ENCODE measurements at places on chromosomes 7 and 10.

DNA sequence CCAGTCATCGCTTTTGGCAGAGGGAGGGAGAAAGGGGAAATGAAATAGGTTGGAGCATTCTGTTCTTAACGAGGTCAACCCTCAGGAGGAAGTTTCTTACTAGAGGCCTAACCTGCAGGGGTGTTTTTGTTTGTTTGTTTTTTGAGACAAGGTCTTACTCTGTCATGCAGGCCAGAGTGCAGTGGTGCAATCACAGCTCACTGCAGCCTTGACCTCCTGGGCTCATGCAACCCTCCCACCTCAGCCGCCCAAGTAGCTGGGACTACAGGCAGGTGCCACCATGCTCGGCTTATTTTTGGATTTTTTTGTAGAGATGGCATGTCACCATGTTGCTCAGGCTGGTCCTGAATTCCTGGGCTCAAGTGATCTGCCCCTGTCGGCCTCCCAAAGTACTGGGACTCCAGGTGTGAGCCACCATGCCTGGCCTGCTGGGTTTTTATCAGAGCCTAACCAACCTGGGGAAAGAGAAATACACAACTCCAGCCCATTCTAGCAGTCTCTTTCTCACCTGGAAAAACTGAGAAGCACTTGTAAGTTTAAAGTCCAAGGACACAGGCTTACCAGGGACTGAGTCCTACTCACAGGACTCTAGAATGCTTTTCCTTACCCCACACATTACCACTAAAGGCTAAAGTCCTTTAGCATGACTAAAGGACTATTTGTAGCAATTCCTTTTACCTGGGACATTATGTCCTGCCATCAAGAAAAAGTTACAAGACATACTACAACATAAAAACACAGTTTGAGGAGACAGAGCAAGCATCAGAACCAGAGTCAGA, 101.0 kb upstream of the EGFR start:
- no peak for DNase-seq

DNA sequence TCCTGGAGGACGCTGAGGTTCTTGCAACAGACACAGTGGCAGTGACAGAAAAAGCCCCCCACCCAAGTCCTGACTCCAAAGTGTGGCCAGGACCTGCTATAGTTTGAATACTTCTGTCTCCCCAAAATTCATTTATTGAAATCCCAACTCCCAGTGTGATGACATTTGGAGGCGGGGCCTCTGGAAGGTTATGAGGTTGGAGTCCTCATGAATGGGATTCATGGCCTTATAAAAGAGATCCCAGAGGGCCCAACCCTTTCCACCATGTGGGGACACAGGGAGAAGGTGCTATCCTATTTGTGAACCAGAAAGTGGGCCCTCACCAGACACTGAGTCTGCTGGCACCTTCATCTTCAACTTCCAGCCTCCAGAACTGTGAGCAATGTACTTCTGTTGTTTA, 18.3 kb downstream of the ANXA11 start:
- no peak for DNase-seq

GRCh38 chr7:131068604-131069021, 259.1 kb upstream of the MKLN1 start:
- peak; percentile 21 for DNase-seq

- DNase-seq: peak; percentile 23
Measured at GRCh38 chr10:118256209-118256608, 85.9 kb downstream of the FAM204A start.

GRCh38 chr7:15334536-15335263, 227.1 kb downstream of the AGMO start:
- DNase-seq: peak; percentile 57

GRCh38 chr7:68725843-68726785, 872.2 kb upstream of the AUTS2 start:
- DNase-seq: peak; percentile 16

DNA sequence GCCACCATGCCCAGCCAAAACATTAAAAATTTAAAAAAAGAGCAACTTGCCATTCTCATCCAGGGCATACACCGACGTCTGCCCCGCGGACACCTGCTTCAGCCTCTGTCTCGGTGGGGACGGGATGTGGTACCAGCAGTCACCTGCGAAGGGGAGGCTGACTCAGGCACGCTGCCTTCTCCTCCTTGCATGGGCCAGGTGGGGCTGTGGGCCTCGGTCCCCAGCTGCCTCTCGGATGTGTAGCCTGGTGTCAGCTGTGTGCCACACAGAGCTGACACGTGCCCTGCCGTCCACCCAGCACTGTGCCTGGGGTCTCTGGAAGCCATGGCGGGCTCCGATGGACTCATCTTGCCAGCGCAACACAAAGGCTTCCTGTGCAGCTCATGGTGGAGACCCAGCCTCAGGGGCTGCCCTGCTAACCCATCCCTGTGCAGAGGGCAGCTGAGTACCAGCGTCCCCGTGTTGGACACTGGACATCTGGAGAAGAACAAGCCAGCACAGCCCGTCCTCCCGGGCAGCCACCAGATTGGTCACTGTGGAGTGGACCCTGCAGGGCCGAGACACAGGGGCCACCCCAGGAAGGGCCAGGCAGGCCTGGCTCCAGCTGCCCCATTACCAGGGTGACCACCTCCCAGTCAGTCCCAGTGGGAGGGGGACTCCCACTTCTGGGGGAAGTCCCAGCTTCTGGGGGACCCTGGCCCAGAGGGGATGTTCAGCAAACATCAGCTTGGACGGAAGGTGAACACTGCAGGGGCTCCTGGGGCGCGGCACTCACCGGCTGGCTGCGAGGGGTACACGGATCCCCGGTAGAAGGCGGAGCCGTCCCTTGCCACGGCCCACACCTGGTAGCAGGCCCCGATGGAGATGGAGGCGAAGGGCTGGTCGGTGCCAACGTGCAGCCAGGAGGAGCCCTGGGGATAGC, 10.6 kb downstream of the BHLHA15 start:
- no peak for DNase-seq

DNA sequence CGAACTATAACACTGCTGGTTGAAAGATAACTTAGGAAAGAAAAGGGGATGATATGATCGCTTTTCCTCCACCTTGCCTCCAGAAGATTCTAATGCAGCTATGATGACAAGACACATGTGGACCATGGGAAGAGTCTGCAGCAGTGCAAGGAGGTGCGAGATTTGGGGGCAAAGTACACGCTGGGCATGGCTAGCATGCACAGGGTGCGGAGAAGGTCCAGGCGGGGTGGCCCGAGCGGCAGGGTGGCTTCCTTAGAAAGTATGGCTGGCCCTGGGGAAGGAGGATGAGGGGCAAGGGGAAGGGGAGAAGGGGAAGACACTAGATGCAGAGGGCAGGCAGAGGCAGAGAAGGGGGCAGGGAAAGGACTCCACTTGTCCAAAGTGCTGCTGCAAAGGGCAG, 15.6 kb downstream of the ATXN7L1 start:
- DNase-seq: no peak

GRCh38 chr7:106866298-106867281, 1.5 kb downstream of the PIK3CG start:
- no peak for DNase-seq

DNA sequence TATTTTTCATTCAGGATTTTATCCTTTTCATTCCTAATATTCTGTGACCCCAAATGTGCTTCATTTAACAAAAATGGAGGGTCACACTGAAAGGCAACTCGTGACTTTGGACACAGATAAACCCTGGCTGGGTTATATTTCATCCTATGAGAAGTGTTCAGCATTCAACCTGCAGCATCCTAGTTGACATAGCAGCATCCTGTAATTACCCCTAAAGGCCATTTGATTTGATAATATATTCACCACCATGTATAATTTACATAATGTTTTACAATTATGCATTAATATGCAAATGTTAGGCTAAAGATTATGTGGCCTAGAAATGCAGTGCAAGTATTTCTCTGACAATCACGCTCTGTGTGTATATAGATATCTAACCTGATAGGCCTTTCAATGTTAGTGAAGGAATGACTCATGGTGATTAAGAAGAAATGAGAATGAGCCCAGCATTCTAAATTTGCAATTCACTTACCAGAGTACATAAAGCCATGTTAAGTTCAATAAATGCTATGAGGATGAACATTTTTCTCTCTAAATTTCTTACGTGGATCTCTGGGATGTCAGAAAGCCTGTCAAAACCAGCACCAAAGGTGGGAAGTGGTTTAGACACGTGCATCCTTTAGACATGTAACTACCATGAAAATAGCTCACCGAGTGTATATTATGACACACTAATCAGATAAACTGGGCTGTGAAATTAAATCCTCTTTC, 337.7 kb upstream of the AOAH start:
- no peak for DNase-seq

- DNase-seq: peak; percentile 8
Measured at GRCh38 chr7:24422441-24423010, 138.5 kb downstream of the NPY start.

GRCh38 chr7:3336042-3336665, 35.1 kb downstream of the SDK1 start:
- DNase-seq: peak; percentile 83

DNA sequence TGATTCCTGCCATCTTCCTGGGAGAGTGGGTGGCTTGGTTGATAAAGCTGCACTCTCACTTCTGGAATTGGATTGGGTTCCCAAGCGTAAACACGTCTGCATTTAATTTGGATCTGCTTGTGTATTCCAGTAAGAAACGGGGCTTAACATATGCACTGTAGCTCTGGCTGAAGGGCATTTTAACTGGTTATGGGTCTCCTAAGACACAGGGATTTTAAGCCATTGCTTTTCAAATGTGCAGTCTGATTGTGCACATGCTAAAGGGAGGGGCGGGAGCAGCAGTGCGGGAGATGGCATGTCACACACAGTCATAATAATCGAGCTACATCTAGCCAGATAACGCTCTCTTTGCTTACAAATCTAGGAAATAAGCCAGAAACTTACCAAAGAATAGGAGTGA, 247.3 kb upstream of the LYZL1 start:
- DNase-seq: no peak

- no peak for DNase-seq
Measured at GRCh38 chr10:45581582-45582385, 90.8 kb downstream of the ZFAND4 start.

- peak; percentile 97 for DNase-seq
Measured at GRCh38 chr10:75283671-75284470, 48.1 kb upstream of the COMTD1 start.

- DNase-seq: peak; percentile 39
Measured at GRCh38 chr7:127251036-127251464, 1.7 kb downstream of the GRM8 start.

- no peak for DNase-seq
Measured at GRCh38 chr7:134129856-134130523, 2.9 kb downstream of the LRGUK start.

GRCh38 chr7:106405697-106406141, 120.9 kb upstream of the NAMPT start:
- DNase-seq: no peak

GRCh38 chr7:30920584-30921539, 9.2 kb downstream of the AQP1 start:
- peak; percentile 43 for DNase-seq

DNA sequence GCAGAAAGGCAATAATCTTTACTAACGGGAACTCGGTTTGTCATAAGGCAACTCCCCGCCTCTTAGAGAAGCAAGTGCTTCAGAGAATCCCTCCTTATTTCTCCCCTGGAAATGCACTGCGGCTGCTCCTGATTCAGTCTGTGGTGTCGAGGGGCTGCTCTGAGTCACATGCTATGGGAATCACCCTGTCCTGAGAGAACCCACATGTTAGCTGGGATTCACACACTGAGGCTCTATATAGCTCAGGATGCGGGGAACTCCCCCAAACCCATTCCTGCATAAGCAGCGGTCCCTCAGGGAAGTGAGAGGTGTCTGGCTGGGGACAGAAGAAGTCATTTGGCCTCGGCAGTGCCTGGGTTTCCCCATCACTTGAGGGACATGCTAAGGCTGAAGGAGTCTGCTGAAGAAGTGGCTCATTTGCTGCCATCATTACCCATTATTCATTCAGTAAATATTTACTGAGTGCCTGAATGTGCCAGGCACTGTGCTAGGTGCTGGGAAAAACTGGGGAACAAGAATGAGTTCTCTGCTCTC, 87.5 kb downstream of the ATXN7L1 start:
- no peak for DNase-seq

DNA sequence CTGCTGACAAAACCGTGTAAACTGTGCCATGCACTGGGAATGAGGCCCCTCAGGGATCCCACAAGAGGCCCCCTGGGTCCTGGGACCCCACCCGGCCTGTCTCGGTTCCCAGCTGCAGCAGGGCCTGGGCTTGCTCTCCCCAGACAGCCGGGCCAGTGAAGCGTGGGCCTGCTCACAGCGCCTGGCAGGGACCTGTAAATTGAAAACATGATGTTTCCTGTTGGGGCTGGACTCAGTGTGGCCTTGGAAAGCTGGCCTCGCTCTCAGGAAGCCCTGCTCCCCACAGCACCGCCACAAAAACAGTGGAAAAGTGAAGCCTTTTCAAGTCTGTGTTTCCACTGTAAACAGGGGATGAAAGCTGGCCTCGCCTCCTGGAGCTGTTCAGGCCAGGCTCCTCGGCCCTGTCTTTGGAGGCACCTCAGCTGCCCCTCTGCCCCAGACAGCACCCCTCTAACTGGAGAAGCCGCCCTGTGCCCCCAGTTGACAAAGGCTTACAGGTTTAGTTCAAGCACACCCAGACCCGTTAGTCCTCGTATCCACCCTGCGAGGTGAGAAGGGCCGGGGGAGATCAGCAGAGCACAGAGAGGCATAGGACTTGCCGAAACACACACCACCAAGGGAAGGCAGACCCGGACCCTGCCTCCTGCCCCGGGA, 108.3 kb downstream of the ZMIZ1 start:
- no peak for DNase-seq

DNA sequence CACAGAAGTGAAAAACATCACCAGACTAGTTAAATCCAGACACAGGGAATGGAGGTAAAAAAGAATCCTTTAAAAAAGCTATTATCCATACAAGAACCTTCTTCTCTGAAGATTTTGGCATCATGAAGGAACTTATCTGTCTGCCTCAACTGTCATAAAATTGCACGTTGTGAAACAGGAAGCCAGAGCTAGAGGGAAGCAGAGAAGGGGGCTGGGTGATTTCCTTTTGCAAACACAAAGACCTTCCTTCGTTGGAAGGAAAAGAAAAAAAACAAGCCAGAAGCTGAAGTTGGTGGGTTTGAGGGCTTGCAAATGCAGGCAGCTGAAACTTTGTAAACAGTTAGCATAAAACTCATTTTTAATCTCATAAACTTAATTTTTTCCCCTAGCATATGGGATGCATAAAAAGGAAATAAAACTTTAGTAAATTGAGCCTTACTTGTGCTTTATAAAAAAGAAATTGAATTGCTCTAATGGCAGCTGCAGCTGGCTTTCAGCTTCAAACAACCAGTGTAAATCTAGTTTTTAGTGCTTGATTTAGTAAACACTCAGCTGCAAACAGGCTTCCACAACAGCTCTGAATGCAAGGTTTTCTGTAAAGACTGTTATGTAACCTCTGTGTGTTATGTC, 101.6 kb downstream of the OTUD1 start:
- no peak for DNase-seq

GRCh38 chr7:2631946-2632732, at the start of gene TTYH3:
TTYH3 (plus strand) TSS chr7:2631986; CDS start chr7:2632156, 170 bp downstream.
- no peak for DNase-seq
